Karpas-422 (cell line): ENCODE measurements at places on chromosomes 1 and 21.

DNA sequence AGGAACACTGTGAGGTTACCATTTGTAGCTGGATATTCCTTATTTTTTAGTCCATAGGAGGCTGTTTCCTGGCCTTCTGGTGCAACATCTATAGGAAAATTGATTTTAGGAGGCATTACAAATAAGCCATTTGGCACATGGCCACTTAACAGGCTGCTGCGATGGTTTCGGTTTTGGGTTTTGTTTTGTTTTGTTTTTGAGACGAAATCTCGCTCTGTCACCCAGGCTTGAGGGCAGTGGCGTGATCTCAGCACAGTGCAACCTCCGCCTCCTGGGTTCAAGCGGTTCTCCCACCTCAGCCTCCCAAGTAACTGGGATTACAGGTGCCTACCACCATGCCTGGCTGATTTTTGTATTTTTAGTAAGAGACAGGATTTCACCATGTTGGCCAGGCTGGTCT, 20.1 kb upstream of the LRRC8D start:
- DNase-seq, result no peak

GRCh38 chr1:31880957-31881687, 57.0 kb downstream of the PTP4A2 start:
- DNase-seq, result peak; percentile 79

DNA sequence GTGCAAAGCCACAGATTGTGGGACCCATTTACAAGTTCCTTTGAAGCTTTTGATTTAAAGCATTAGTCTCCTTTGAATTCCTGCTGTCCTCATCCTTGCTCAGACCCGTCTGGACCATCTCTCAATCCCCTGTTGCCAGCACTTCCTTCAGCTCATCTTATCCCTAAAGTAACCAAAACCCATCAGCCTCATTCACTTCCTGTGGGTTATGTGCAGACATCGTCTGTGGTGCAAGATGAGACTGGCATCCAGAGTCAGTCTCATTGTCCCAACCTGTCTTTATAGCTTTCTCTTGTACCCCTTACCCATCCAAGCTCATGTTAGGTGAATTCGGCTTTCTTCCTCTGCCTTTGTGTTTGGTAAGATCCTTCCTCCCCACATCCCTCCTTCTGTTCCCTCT, 29.3 kb downstream of the ATP1A1 start:
- no peak for DNase-seq

DNA sequence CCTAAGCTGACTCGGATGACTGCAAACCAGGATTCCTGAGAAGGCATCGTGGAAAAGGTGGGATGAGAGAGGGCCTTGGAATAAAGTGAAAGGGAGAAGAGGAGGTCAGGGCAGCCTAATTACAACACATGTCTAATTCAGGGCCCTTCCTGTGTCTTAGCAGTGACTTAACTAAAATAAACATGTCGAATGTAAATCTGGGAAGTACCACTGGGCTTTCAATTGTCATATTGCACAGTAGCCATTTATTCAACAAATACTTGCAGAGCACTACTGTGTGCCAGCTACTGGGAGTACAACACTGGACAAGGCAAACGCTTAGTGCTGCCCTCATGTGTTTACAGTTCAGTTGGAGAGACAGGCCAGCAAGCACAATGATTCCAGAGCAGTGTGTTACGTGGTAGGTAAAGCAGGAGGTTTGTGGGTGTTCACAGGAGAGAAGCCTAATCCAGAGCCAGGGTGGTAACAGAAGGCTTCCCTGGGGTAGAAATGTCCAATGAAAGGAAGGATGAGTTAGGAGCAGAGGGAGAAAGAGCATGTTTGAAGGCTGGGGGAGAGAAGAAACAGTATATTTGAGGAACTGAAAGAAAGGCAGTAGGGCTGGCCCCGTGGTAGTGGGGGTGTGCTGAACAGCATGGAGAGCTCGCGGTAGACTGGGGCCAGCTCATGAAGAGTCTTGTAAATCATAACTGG, 38.0 kb upstream of the RASAL2 start:
- DNase-seq, result peak; percentile 45

- DNase-seq, result peak; percentile 71
Measured at GRCh38 chr1:206606867-206607266, 5.4 kb downstream of the EIF2D start.

- DNase-seq, result no peak
Measured at GRCh38 chr1:106637566-106637965, 418.9 kb upstream of the PRMT6 start.

DNA sequence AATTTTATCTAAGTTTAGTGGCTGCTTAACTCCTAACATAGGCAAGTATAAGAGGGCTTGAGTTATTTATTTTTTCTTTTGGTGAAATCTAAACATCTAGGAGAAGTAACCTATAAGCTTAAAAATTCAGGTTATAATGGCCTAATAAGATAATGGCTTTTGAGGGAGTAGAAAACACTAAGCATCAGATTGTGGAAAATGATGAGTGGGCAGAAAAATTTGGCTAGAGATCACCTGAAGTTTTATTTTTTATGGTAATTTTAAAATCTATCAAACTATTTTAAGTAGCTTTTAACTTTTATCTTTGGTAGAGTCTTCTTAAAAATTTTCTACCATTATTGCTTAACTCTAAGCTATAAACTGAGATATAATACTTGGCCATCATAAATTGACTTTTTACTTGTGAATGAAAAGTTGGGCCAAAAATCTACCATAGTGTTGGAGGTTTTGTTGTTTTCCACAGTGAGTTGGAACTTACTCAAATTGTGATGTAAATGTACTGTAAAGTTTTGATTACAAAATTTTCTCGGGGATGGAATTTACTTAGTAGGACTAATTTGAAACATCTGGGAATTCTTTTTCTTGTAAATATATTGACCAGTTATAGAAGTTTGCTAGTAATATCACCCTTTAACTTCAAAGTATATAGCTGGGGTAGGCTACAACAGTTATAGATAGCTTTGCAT, 63.9 kb downstream of the USP25 start:
- DNase-seq, result no peak

- DNase-seq, result peak; percentile 79
Measured at GRCh38 chr1:6423321-6423999, 1.1 kb upstream of the ESPN start.

DNA sequence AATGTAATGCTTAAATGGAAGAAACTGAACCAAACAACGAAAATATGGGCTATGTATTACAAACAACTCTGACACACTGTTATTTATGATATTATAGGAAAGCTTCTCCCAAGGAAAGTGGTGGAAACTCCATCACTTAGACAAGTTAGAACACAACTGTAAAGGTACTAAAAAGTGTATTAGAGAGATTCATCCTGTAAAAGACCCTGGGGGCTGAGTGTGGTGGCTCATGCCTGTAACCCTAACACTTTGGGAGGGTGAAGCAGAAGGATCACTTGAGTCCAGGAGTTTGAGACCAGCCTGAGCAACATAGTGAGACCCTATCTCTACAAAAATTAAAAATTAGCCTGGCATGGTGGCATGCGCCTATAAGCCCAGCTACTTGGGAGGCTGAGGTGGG, 7.4 kb upstream of the UBE4B start:
- DNase-seq, result no peak

DNA sequence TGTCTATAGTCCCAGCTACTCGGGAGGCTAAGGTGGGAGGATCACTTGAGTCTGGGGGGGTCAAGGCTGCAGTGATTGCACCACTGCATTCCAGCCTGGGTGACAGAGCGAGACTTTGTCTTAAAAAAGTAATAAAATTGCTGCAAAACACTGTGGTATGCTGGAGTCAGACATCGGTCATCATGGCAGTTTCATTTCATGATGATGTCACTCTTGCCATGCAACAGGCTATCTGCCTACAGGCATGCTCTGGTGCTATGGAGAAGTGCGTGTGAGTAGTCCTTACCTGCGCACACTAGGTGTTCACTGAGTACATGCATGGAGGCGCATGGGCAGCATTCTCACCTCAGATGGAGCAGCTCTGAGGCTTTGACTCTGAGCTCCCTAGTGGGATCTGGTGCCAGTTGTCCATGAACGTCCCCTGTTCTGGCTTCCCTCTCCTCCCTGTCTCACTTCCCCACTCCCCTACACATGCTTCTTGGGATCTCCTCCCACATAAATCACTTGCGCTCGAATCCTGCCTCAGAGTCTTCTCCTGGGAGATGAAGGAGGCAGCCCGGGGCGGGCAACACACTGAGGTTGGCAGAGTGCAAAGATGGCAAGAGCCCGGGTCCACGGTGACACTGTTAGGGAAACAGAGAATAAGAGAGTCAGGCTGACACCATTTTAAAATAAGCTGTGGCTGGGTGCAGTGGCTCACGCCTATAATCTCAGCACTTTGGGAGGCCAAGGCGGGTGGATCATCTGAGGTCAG, 10.4 kb upstream of the CELA3B start:
- DNase-seq, result no peak

DNA sequence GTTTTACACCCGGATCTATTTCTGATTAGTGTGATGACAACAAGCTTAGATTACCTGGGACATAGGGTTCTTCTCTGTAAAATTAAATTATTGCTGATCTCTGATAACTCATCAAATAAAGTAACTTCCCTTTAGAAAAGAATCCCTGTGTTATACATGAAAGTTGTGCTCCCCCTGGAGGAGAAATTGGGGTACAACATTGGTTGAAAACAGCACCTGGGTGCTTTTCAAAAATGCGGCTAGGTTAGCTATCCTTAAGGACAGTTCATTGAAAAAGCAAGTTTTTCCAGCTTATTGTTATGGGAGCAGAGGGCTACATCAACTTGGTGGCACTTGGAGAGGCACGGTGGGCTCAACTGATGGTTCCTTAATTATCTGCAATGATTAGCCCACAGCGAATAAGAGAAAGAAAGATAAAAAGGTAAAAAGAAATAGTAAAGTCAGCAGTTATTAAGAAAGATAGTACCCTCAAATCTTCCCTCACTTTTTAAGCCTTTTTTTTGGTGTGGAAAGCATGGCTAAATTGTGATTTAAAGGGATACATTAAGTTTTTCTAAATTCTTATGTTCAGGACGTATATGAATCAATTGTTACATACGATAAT, 97.8 kb downstream of the FMN2 start:
- DNase-seq, result peak; percentile 78

GRCh38 chr21:17370263-17370662, 142.6 kb upstream of the CXADR start:
- DNase-seq, result no peak

- no peak for DNase-seq
Measured at GRCh38 chr21:25536752-25537151, 70.5 kb downstream of the MRPL39 start.
